ENCODE measurements at places on chromosomes 13 and 19.

DNA sequence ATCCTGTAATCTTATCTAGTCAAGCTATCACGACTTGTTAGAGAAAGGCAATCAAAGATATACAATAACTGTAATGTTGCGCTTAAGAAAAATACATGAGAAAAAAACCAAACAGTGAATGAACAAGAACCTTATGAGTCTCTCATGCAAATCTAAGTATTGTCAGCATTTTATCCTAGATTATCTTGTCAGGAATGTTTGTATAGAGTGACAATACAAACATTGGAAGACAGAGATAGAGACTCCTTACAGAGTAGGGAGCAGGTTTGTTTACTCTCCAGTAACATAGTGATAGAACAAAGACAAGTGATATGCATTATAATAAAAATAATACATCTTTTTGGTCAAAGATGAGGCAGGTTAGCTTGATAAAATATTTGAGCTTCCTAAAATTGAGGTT lies 444.8 kb downstream of the SLITRK5 start:
- DNase-seq, result no peak

GRCh38 chr13:107348925-107349324 lies 781.0 kb upstream of the ARGLU1 start:
- DNase-seq, result no peak

DNA sequence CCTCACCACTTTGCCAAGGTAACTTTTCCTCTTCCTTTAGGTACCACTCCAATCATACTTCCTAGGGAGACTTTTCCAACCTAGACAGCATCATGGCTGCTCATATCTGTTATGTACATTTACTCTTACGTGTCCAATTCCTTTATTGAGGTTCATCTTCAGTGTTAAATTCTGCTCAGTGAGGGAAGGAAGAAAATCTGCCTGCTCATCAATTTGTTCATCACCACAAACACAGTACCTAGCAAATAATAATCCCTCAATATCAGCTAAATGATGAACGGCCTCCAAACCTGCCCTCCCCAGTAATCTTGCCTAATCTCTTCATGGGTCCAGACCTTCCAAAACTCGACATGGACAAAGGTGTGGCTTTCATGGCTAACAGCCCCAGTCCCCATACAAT lies 380.8 kb downstream of the KCTD12 start:
- no peak for DNase-seq

GRCh38 chr13:42760951-42761350 lies 20.4 kb upstream of the FAM216B start:
- no peak for DNase-seq

DNA sequence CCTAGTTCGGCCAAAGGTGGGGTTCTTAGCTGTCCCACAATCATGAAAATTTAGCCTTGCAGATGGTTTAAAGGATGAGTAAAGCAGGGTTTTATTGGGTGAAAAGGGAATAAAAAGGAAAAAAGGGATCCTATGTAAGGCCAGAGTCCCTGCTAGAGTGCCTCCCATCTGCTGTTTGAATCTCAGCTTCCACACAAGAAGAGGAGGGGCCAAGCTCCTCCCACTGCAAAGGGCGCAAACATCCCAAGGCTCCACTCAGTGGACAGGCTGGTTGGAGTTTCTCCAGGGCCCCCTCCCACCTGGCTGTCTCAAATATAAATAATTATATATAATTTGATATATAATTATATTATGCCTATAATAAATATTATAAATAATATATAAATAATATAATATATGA lies 1272.1 kb upstream of the PCDH20 start:
- no peak for DNase-seq

DNA sequence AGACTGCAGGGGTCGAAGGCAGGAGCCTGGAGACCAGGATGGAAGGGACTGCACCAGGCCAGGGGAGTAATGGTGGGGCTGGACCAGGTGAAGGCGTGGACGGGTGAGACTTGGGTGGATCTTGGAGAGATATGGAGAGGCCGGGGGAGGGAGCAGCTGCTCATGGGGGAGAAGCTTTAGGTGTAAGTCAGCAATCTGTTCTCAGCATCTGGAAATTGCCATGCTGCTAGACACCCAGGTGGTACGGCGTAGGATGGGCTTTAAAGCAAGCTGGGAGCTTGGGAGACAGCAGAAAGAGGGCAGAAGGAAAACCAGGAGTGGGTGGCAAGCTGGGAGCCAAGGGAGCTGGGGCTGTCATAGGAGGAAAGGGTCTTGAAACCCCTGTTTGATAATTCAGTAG lies 3.0 kb downstream of the CERS4 start:
- DNase-seq, result no peak

- peak; percentile 19 for DNase-seq
These were observed 39.3 kb downstream of the MBNL2 start for GRCh38 chr13:97261254-97262005.

- DNase-seq, result no peak
These were observed 9.6 kb downstream of the MIR17HG start for GRCh38 chr13:91356919-91357612.

- DNase-seq, result no peak
These were observed 201.4 kb downstream of the OXGR1 start for GRCh38 chr13:96792736-96793403.

- DNase-seq, result no peak
These were observed 237.6 kb downstream of the LACC1 start for GRCh38 chr13:44117351-44117750.

GRCh38 chr13:31824705-31825517 lies 85.6 kb downstream of the RXFP2 start:
- DNase-seq, result no peak

DNA sequence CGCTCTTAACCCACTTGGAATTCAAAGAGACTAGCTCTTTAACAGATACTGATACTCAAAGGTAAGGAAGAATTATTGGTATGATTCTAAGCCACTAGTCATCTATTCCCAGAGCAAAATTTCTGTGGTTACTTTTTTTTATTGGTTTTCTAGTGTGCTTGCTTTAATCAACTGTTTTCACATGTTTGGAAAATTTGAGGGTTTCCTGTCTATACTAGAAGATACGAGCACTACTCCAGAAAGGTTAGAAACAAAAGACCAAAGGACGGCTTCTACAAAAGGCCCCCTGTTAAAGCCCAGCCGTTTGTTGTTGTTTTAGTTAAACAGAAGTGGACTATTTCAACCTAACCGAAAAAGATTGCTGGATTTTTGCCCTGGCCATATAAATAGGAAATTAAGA lies 18.5 kb upstream of the LPAR6 start:
- no peak for DNase-seq

GRCh38 chr13:48181482-48182145 lies 51.4 kb upstream of the ITM2B start:
- DNase-seq, result no peak

- DNase-seq, result no peak
These were observed 191.4 kb downstream of the POSTN start for GRCh38 chr13:37407156-37407555.

DNA sequence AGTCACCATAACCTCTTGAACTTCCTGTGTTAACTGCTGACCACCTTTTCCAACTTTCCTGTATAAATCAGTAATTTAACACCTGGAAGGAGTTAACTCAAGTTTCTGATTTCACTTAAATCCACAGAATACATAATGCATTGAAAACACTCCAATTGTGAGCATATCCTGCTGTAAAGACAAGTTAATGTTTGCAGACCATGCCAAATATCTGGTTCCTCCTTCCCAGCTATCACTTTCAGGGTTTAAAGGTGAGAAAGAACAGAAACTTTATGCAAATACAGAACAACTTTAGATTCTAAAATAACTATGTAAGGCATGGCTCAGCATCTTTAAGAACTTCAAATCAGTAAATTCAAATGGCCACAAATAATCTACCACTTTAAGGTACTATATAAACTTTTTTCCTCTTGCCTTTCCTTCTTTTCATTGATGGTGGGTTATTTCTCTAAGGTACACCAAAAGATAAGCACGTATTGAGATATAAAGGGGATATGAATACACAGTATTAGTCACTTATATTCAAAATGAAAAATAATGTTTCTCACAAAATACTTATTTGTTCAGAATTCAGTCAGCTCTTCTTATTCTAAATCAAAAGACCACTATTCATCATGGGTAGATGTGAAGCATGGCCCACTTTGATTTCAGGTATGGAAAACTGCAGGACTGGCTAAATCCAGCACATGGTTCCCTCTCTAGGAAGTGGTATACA lies 6.6 kb upstream of the TPTE2 start:
- DNase-seq, result no peak

- no peak for DNase-seq
These were observed 110.2 kb upstream of the SPATA13 start for GRCh38 chr13:24050292-24050711.

- no peak for DNase-seq
These were observed 5.0 kb upstream of the C19orf33 start for GRCh38 chr19:38298821-38299680.

DNA sequence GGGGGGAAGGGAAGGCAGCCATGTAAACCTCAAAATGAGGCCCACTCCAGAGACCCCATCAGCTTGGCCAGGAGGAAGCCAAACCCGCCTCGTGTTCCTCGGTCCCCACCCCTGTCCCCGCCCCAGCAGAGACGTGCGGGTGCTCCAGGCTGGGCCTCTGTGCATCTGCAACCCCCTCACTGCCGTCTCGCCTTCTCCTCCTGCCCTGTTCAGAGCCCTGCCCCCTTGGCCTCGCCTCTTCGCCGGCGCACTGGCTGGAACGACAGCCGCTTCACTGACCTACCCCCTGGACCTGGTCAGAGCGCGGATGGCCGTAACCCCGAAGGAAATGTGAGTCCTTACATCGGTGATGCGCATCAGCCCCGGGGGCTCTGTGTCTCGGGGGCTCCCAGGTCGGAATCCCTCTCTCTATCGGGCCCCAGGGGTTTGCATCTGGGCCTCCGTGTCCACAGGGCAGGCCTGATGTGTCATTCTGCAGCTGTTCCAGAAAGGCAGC lies 32.2 kb downstream of the TMEM161A start:
- no peak for DNase-seq

All from activated CD4-positive, alpha-beta T cell treated with anti-CD3 and anti-CD28 coated beads, Interleukin-2, amount 50 U/mL, for 48 hours (primary cell).